ENCODE measurements at places on chromosomes 11 and 22.

- H3K27ac ChIP-seq = peak overlapping the region; percentile 88
- H3K4me1 ChIP-seq = peaks cover 30% of the 10 kb centered on the region
- H3K4me3 ChIP-seq = peak overlapping the region; percentile 83
- DNase-seq = no peak
These were observed 27.2 kb downstream of the WEE1 start for GRCh38 chr11:9600644-9601036.

DNA sequence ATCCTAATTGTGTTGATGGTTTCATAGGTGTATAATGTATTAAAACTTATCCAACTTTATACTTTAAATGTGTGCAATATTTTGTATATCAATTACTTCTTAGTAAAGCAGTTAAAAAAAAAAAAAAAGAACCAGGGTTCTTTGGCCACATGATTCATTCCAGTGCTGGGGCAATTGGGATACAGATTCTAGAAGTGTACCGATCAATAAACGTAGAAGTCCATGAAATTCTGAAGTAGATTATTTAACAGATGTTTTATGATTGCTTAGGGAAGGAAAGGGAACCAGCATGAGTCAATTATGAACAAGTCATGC is 51.0 kb downstream of the MAPK1 start:
- H3K36me3 ChIP-seq = peaks cover 16% of the 10 kb centered on the region
- H3K4me3 ChIP-seq = peak overlapping the region; percentile 77
- peak overlapping the region; percentile 93 for H3K27ac ChIP-seq
- DNase-seq = no peak

GRCh38 chr22:32674925-32675825 is 126.3 kb upstream of the TIMP3 start:
- H3K27ac ChIP-seq = no peak overlapping the region
- DNase-seq = no peak
- H3K4me1 ChIP-seq = no peaks in the 10 kb centered on the region
- no peaks in the 10 kb centered on the region for H3K36me3 ChIP-seq

DNA sequence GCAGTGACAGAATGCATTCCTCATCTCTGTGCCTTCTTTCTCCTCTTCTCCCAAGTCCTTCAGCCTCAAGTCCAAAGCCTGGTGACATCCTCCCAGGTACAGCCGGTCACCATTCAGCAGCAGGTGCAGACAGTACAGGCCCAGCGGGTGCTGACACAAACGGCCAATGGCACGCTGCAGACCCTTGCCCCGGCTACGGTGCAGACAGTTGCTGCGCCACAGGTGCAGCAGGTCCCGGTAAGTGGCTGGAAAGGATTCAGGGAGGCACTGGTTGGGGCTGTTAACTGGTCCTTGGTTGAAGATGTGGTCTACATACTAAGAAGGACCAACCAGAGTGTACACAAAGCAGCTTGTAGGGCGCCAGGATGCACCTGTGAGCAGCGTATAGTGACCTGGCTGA is 35.7 kb downstream of the SREBF2 start:
- no peaks in the 10 kb centered on the region for H3K27me3 ChIP-seq
- peaks cover 33% of the 10 kb centered on the region for H3K4me1 ChIP-seq
- H3K4me3 ChIP-seq = no peak overlapping the region
- DNase-seq = no peak
- peaks cover 66% of the 10 kb centered on the region for H3K36me3 ChIP-seq

GRCh38 chr11:45811571-45812290 is 6.8 kb downstream of the SLC35C1 start:
- H3K27ac ChIP-seq = no peak overlapping the region
- H3K36me3 ChIP-seq = peaks cover 25% of the 10 kb centered on the region
- no peak overlapping the region for H3K4me3 ChIP-seq
- H3K4me1 ChIP-seq = peaks cover 20% of the 10 kb centered on the region
- no peak for DNase-seq
- no peaks in the 10 kb centered on the region for H3K27me3 ChIP-seq

DNA sequence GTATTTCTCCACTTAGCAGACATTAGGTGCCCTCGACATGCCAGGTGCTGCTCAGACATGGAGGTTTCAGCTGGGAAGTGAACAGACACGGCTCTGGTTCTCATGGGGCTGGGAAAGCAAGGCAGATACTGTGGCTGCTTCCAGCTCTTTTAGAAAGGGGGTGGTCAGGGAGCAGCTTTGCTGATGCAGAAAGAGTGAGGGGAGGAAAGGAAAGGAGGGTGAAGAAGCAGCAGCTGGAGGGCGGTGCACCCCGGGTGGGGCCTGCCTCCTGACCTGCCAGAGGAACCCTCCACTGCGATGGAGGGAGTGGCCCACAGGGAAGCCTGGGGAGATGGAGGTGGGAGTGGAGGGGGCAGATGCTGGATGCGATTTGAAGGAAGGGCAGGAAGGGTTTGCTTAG is 76.8 kb downstream of the MORC2 start:
- no peak overlapping the region for H3K4me3 ChIP-seq
- H3K27ac ChIP-seq = no peak overlapping the region
- peaks cover 13% of the 10 kb centered on the region for H3K4me1 ChIP-seq

- H3K27ac ChIP-seq = no peak overlapping the region
- no peaks in the 10 kb centered on the region for H3K36me3 ChIP-seq
- H3K27me3 ChIP-seq = no peaks in the 10 kb centered on the region
- H3K4me3 ChIP-seq = no peak overlapping the region
- no peaks in the 10 kb centered on the region for H3K4me1 ChIP-seq
- DNase-seq = no peak
These were observed 779.1 kb downstream of the BRD1 start for GRCh38 chr22:49048591-49048990.

DNA sequence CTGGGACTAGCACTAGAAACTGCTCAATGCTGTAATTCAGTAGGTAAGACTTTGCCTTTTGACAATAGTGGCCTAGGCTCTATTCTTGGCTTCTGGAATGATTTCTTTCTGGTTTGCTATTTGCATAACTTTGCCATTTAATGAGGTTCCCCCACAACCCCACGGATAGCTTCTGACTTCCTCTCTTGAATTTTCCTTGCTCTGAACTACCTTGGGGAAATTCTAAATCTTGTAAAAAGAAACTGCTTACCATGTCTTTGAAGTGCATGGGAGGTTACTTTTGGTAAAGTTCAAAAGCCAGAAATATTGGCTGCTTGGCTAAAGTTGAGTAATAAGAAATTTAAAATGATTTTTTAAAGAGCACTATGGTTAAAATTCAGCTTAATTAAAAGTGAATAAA is 35.3 kb downstream of the CARD18 start:
- peaks cover 31% of the 10 kb centered on the region for H3K4me1 ChIP-seq
- H3K27me3 ChIP-seq = peaks cover 6% of the 10 kb centered on the region
- H3K36me3 ChIP-seq = peaks cover 3% of the 10 kb centered on the region
- no peak for DNase-seq
- no peak overlapping the region for H3K27ac ChIP-seq

DNA sequence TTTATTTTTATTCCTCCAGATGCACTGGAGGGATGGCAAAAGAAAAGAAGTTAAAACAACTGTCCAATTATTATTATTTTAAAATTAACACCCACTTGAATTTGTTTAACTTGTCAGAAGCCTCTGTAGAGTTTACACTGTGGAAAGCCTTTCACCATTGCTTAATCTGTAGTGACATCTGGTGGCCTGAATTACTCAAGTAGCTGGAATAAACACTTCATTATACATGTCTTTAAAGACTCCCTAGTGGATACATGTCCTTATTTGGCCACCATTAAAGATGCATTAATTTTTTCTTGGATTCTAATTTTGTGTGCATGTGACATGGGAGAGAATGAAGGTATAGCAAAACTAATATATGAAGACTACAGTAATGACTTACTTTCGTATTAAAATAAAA is 1496.5 kb downstream of the FAM181B start:
- no peaks in the 10 kb centered on the region for H3K27me3 ChIP-seq
- no peak overlapping the region for H3K27ac ChIP-seq
- no peaks in the 10 kb centered on the region for H3K36me3 ChIP-seq
- H3K4me1 ChIP-seq = no peaks in the 10 kb centered on the region
- no peak overlapping the region for H3K4me3 ChIP-seq

DNA sequence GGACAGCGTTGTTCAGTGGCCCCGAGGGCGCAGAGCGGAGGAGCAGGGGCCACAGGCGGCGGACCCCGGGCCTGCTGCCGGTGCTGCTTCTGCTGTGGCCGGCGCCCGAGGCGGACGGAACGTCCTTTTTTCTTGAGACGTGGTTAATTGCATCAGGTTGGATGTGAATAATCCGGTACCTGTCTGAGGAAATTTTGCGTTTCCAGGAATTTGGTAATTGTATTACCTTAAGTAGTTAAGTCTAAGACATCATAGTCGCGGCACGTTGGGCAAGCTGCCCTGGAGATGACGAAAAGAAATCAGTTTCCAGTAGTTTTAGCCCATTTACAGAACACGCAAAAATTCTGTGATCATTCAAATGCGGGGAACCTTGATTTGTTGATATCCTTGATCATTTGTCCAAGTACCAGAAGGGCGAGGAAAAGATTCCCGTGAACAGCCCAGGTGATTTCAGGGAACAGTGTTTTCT is 789 bp downstream of the SPECC1L start:
- peak overlapping the region; percentile 90 for H3K4me3 ChIP-seq
- H3K36me3 ChIP-seq = peaks cover 5% of the 10 kb centered on the region
- H3K27ac ChIP-seq = peak overlapping the region; percentile 89
- no peak for DNase-seq

GRCh38 chr11:72758304-72758689 is 6.1 kb upstream of the ARAP1 start:
- no peak overlapping the region for H3K4me3 ChIP-seq
- H3K27ac ChIP-seq = no peak overlapping the region
- H3K4me1 ChIP-seq = peaks cover 18% of the 10 kb centered on the region
- H3K36me3 ChIP-seq = peaks cover 4% of the 10 kb centered on the region

DNA sequence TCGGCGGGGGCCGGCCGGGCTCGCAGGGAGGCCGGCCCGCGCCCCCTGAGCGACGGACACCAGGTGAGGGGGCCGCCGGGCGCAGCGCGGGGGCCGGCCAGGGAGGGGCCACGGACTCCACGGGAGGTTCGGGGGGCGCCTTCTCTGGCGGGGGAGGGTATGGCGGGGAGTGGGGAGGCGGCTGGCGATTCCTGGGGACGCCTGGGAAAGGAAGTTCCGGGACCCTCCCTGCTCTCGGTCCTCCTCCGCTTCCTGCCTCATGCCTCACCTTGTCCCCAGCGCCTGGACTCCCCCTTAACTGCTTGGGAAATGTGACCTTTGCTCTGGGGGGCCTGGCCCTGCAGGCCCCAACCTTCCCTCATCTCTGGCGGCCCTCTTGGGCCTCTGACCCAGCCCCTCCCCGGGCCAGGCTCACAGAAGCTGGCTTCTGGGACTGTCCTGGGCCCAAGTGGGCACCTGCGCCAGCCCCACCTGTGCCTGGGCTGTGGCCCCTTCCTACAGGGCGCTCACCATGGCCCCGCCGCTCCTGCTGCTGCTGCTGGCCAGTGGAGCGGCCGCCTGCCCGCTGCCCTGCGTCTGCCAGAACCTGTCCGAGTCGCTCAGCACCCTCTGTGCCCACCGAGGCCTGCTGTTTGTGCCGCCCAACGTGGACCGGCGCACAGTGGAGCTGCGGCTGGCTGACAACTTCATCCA is 516 bp downstream of the LRFN4 start:
- peak; percentile 63 for DNase-seq
- H3K27ac ChIP-seq = peak overlapping the region; percentile 77
- peaks cover 4% of the 10 kb centered on the region for H3K36me3 ChIP-seq
- H3K27me3 ChIP-seq = no peaks in the 10 kb centered on the region

- peaks cover 2% of the 10 kb centered on the region for H3K4me1 ChIP-seq
- peak; percentile 80 for DNase-seq
- H3K36me3 ChIP-seq = no peaks in the 10 kb centered on the region
- peaks cover 3% of the 10 kb centered on the region for H3K27me3 ChIP-seq
These were observed 327.6 kb upstream of the PLET1 start for GRCh38 chr11:112588252-112588694.

GRCh38 chr11:126114486-126115126 is 51.9 kb upstream of the CDON start:
- DNase-seq = no peak
- H3K4me3 ChIP-seq = no peak overlapping the region
- H3K27me3 ChIP-seq = no peaks in the 10 kb centered on the region
- H3K27ac ChIP-seq = no peak overlapping the region

GRCh38 chr11:102920118-102920684 is 35.3 kb downstream of the MMP13 start:
- H3K4me1 ChIP-seq = peaks cover 7% of the 10 kb centered on the region
- H3K27ac ChIP-seq = no peak overlapping the region
- H3K36me3 ChIP-seq = no peaks in the 10 kb centered on the region

DNA sequence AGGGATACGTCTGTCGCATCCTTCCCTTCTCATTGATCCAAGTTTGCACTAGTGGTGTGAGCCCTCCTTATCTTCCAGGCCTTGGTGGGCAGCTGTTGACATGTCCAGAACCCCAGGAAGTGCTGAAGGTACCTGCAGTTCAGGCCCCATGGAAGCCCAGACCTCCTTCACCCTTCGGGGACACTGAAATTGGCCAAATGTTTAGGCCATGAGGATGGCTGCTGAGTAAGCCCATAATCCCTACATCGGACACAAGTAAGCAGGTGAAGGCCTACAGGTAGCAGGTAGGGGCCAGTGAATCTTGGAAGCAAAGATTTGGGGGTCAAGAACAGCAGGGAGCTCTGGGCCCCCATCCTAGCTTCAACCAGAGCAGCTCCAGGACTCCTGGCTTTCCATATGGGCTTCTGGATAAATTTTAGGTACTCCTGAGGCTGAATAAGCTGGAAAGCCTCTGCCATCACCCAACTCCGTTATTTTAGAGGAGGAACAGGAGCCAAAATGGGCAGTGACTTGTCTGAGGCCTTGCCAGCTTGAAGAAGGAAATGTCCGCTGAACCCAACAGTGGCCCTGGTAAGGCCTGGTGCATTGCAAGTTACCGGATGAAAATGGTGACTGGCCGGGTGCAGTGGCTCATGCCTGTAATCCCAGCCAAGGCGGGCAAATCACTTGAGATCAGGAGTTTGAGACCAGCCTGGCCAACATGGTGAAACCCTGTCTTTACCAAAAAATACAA is 45.2 kb downstream of the MORC2 start:
- H3K4me3 ChIP-seq = no peak overlapping the region
- H3K4me1 ChIP-seq = peaks cover 10% of the 10 kb centered on the region
- H3K27me3 ChIP-seq = no peaks in the 10 kb centered on the region
- H3K27ac ChIP-seq = no peak overlapping the region
- peak; percentile 56 for DNase-seq

GRCh38 chr11:126696982-126697381 is 303.6 kb downstream of the KIRREL3 start:
- DNase-seq = no peak
- no peaks in the 10 kb centered on the region for H3K36me3 ChIP-seq
- H3K27me3 ChIP-seq = no peaks in the 10 kb centered on the region
- no peak overlapping the region for H3K4me3 ChIP-seq
- no peaks in the 10 kb centered on the region for H3K4me1 ChIP-seq
- no peak overlapping the region for H3K27ac ChIP-seq

- DNase-seq = no peak
- H3K27me3 ChIP-seq = no peaks in the 10 kb centered on the region
These were observed 116.7 kb downstream of the MICAL3 start for GRCh38 chr22:17907748-17908051.

DNA sequence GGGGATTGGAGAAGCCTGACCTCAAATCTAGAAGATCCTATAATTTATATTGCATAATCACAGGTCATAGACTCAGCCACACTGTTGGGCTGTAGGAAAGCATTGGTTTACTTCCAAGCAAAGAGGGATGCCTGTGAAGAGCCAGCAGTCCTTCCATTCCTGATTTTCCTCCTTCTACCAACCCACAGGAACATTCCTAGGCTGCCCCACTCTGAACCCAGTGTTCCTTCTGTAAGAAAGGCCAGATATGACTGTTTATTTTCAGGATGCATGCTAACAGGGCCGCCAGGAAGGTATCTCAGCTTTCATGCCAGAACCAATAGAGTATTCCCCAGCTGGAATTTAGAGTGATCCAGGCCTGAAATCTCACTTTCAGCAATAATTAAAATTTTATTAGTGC is 197.1 kb downstream of the ETS1 start:
- no peak overlapping the region for H3K4me3 ChIP-seq
- no peaks in the 10 kb centered on the region for H3K27me3 ChIP-seq
- no peak for DNase-seq

- peaks cover 37% of the 10 kb centered on the region for H3K27me3 ChIP-seq
- peak; percentile 82 for DNase-seq
These were observed 38.5 kb upstream of the GLYATL1 start for GRCh38 chr11:58900479-58901420.

Measured in activated CD4-positive, alpha-beta T cell treated with anti-CD3 and anti-CD28 coated beads, Interleukin-2, amount 10 ng/mL, durations not matched to agents 24 days and 14 days (primary cell).